ENCODE measurements at places on chromosomes 13 and 19. TPM values are rescaled to one million over a fixed set of nuclear protein-coding genes. Genes with fewer than 3 reads are reported as not detected.

ZNF579 gene
- 22.9 TPM for polyA plus RNA-seq

PPP1R37 gene
- 37.5 TPM for polyA plus RNA-seq

TINCR gene
- 0.28 TPM for polyA plus RNA-seq

CHMP2A gene
- polyA plus RNA-seq, result 136 TPM

FBL gene
- 328 TPM for polyA plus RNA-seq

HRC gene
- polyA plus RNA-seq, result 24.8 TPM

STOML3 gene
- polyA plus RNA-seq, result not detected

PRTN3 gene
- 2.0 TPM for polyA plus RNA-seq

ZNF66 gene
- 9.8 TPM for polyA plus RNA-seq

C13orf42 gene
- 0.41 TPM for polyA plus RNA-seq

SMARCA4 gene
- 164 TPM for polyA plus RNA-seq

POU2F2 gene
- 1.2 TPM for polyA plus RNA-seq

RNF225 gene
- not detected for polyA plus RNA-seq

ZNF324B gene
- 7.2 TPM for polyA plus RNA-seq

RNF17 gene
- not detected for polyA plus RNA-seq

MBD3L2 gene
- not detected for polyA plus RNA-seq

GARIN5A gene
- polyA plus RNA-seq, result 10.7 TPM

SSC5D gene
- polyA plus RNA-seq, result 1.6 TPM

SPRYD7 gene
- 10.7 TPM for polyA plus RNA-seq

LCP1 gene
- 7.8 TPM for polyA plus RNA-seq

ZNF728 gene
- polyA plus RNA-seq, result not detected

TTC9B gene
- polyA plus RNA-seq, result 0.10 TPM

B3GNT8 gene
- 5.1 TPM for polyA plus RNA-seq

SLC5A5 gene
- polyA plus RNA-seq, result 0.06 TPM

ZNF490 gene
- polyA plus RNA-seq, result 5.8 TPM

PHF11 gene
- 58.0 TPM for polyA plus RNA-seq

ZNF761 gene
- polyA plus RNA-seq, result 13.6 TPM

ZSCAN5C gene
- not detected for polyA plus RNA-seq

SHKBP1 gene
- 57.9 TPM for polyA plus RNA-seq

ZNF845 gene
- polyA plus RNA-seq, result 9.8 TPM

CYP4F8 gene
- not detected for polyA plus RNA-seq

PPM1N gene
- 0.13 TPM for polyA plus RNA-seq

ZFP82 gene
- 11.8 TPM for polyA plus RNA-seq

ATP12A gene
- polyA plus RNA-seq, result 27.2 TPM

SPACA4 gene
- 0.24 TPM for polyA plus RNA-seq

SLC6A16 gene
- polyA plus RNA-seq, result 4.6 TPM

ZNF600 gene
- polyA plus RNA-seq, result 6.4 TPM

B9D2 gene
- polyA plus RNA-seq, result 9.5 TPM

ACER1 gene
- polyA plus RNA-seq, result 0.16 TPM

ZNF468 gene
- polyA plus RNA-seq, result 51.7 TPM

LIM2 gene
- 0.60 TPM for polyA plus RNA-seq

C19orf38 gene
- polyA plus RNA-seq, result 1.7 TPM

ZSCAN22 gene
- 3.8 TPM for polyA plus RNA-seq

CD70 gene
- not detected for polyA plus RNA-seq

MARK4 gene
- 38.2 TPM for polyA plus RNA-seq

DNAAF3 gene
- 9.2 TPM for polyA plus RNA-seq

EFNA2 gene
- 4.4 TPM for polyA plus RNA-seq

IGFL1 gene
- not detected for polyA plus RNA-seq

Measured in renal pelvis (tissue), 12 donors.